PC-3 (cell line): ENCODE measurements at places on chromosomes 12 and 14. TPM values are rescaled to one million over a fixed set of nuclear protein-coding genes. Genes with fewer than 3 reads are reported as not detected.
A peak's percentile ranks its signal among the peaks of the same experiment; 100 is the strongest.

KRT73 gene
- not detected in 2 replicates for total RNA-seq

IL23A gene
- 17.5 and 18.2 TPM in 2 replicates for total RNA-seq

GALNT4 gene
- total RNA-seq, result 6.8 and 8.1 TPM in 2 replicates

GRCh38 chr14:31440280-31440679, 17.0 kb downstream of the DTD2 start:
- no peak for DNase-seq

GRCh38 chr14:59207506-59207933, 19.1 kb downstream of the DAAM1 start:
- DNase-seq, result no peak

- DNase-seq, result no peak
These were observed 91.5 kb upstream of the PTGDR start for GRCh38 chr14:52175982-52176502.

DNA sequence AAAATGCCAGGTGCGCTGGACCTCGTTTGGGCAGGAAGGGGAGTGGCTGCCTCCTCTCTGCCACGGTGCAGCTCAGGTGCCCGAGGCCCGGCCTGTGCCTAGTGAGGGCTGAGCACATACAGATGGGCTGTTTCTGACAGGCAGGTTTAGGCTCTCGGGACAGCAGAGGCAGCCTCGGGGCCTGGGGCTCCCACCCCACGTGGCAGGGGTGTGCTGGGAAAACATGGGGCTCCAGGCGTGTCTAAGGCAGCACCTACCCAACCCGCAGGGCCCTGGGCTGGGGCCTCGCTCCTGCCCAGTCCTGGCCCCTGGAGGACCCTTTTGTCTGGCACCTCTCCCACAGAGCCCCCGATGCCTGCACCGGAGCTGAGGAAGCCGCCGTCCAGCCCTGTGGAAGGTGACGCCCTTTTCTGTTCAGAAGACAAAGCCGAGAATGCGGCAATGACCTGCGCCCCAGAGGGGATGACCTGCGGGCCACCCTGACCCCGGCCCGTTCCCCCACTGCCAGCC, 76.4 kb upstream of the GALNT9 start:
- no peak for DNase-seq

- peak; percentile 49 for DNase-seq
These were observed 79.1 kb upstream of the HECTD1 start for GRCh38 chr14:31286456-31287293.

- no peak for DNase-seq
These were observed 169.0 kb downstream of the NEDD1 start for GRCh38 chr12:97075934-97076630.
